Left ventricle myocardium inferior (tissue), 1 donor: ENCODE measurements at places on chromosomes 4 and X. TPM values are rescaled to one million over a fixed set of nuclear protein-coding genes. Genes with fewer than 3 reads are reported as not detected.

- DNase-seq, result no peak
Observed at GRCh38 chr4:78235800-78236199, 178.7 kb downstream of the FRAS1 start.

ARFIP1 gene
- 13.2 TPM for total RNA-seq

DNA sequence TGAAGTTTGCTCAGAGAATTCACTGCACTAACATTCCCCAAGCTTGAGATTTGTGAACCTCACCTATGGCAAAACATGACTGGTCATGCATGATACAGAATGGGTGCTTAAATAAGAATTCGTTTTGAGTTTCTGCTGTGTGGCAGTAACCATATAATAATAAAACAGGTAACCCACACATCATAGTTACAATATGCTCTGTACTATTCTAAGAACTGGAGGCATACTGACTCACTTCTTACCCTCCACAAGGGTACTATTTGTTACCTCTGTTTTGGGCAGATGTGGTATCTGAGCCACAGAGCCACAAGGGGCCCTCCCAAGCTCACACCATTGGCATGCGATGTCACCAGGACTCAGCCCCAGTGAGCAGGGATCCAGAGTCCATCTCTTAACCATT is 17.6 kb downstream of the SLC2A9 start:
- no peak for DNase-seq

NLGN4X gene
- 4.5 TPM for total RNA-seq

DDX53 gene
- total RNA-seq, result not detected

- DNase-seq, result no peak
Observed at GRCh38 chr4:175280153-175280552, 362.0 kb downstream of the ADAM29 start.

TRAPPC2 gene
- total RNA-seq, result 7.2 TPM

GRCh38 chr4:170088716-170089115 is 1.0 kb downstream of the AADAT start:
- no peak for DNase-seq

GRCh38 chr4:3386526-3386925 is 55.2 kb upstream of the HGFAC start:
- DNase-seq, result no peak

DNA sequence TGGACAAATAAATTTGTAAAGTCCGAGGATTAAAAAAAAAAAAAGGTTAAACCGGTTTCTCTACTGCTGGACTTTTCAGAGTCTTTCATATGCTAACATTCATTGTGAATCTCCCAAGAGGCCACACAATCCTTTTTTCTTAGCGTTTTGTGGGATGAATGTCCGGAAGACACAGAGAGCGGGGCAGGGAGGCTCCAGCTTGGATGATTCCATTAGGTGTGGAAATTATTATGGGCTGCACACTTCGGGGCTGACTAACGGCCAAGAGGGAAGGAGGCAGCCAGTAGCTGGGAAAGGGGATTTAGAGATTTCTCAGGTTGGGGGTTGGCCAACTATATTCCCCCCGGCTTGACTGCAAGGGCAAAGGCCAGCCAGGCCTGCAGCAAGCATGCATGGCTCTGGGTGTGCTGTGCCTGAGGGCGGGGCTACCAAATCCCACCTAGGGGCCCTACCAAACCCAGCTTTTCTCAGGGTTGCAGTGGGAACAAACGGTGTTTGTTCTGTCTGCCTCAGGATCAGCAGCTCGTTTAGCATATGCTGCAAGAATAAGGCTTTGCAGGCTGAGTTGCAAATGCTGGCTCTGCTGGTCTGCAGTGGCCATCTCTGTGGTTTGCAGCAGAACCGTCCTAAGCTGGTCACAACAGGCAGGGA is 28.6 kb downstream of the NYX start:
- DNase-seq, result no peak

GRCh38 chrX:35622601-35623000 is 175.5 kb upstream of the MAGEB16 start:
- no peak for DNase-seq

P2RY8 gene
- total RNA-seq, result 1.9 TPM

GRCh38 chr4:166017804-166018203 is 144.8 kb downstream of the TLL1 start:
- DNase-seq, result no peak

- no peak for DNase-seq
Observed at GRCh38 chr4:122588453-122589238, 32.2 kb downstream of the IL21 start.

S100P gene
- not detected for total RNA-seq

DNA sequence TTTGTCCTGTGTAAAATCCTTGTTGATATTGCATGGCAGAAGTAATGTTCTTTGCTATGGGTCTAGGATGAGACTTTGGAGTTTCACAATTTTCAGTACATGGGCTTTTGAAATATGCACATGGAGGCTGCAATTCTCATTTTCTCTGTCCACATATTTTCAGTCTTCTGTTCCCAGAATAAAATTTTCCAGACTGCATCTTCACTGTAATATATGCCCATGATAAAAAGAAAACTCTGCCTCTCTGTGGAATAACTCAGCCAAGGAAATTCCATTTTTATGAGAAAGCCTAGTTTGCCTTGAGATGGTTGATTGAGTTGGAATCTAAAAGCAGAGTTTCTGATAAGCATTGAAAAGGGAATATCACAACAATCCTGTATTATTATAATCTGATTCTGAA is 601.4 kb upstream of the AADAT start:
- DNase-seq, result no peak

- no peak for DNase-seq
Observed at GRCh38 chr4:141216002-141216761, 4.5 kb upstream of the ZNF330 start.
